ENCODE measurements at places on chromosomes 3 and 15.

DNA sequence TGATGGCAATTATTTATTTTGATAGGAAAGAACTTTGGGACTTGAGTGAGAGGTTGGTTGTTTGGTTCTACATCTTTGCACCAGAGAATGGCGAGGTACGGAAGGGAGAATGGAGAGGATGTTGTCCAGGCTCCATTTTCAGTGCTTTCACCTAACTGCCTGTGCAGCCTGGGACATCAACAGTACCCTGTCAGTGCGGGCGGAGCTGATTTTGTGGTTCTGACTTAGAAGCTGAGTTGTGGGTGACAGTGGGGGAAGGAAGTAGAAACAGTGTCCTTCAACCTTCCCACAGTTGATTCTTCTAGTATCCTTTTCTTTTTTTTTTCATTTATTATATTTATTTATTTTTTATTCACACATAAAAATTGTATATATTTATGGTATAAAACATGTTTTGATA, 95.3 kb downstream of the TIGIT start:
- no peak for DNase-seq

DNA sequence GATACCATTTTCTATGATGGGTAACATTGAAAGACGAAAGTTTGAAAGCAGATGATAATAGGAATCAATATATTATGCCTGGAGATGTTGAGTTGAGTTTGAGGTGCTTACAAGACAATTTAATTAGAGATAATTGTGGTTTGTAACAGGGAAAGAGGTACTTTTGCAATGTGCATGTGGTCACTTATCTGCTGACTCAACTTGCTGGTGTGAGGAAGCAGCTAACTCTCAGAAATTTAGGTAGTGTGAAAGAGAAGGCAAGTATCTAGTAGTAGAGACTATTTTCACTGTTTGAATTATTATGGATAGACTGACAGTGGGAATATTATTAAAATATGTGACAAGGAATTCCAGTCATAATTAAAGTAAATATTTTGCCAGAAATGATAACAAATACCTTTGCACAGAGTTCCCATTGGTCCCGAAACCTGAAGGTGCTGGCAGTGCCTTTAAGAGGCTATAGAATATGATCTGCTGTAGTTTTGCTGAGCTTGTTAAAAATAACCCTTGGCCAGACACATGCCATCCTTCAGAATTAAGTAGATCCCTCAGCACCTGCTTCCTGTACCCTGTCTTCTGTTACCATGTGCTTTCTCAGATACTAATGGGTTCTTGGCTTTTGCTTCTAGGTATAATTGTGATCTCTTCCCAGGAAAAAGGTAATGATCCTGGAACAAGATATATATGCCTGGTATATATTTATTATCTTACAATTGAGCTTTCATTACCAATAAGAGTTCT, 315.9 kb downstream of the BCHE start:
- DNase-seq: no peak

DNA sequence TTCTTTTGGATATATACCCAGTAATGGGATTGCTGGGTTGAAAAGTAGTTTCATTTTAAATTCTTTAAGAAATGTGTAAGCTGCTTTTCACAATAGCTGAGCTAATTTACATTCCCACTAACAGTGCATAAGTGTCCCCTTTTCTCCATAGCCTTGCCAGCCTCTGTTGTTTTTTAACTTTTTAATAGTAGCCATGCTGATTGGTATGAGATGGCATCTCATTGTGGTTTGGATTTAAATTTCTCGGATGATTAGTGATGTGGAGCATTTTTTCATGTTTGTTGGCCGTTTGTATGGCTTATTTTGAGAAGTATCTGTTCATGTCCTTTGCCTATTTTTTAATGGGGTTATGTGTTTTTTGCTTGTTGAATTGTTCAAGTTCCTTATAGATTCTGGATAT, 444.3 kb upstream of the ATP11B start:
- DNase-seq: no peak

- peak; percentile 100 for DNase-seq
Measured at GRCh38 chr3:136196401-136197158, 445 bp upstream of the MSL2 start.

DNA sequence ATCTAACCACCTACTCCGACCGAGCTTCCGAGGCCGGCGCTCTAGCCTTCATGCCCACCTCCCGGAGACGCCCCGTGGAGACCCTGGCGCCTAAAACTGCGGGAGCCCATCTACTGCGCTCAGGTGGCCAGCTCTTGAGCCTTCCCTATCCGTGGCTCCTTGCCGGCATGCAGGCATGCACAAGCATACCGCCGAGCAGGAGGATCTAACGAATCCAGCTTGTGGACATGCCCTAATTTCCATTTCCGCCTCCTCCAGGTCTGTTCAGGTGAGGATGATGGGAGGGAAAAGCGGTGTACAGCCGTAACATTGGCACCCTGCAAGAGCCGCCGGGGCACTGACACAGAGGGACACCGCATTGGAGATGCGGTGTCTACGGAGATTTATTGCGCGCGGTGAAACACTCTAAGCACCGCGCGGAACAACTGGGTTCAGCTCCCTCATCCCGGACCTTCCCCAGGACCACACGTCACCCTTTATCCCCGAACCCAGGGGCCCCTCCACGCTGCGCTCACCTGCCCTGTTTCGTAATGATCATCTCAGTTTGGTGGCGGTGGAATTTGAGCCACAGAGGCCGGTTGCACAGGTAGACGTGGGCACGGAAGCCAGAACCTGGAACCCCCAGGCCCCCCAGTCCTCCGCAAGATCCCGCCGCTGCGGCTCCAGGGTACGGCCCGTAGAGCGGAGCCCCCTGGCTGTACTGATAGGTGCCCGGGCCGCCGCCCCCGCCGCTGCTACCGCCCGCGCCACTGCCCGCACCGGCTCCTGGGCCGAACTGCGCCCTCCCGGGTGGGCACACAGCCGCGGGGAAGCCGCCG, 1.0 kb downstream of the EOMES start:
- peak; percentile 17 for DNase-seq

DNA sequence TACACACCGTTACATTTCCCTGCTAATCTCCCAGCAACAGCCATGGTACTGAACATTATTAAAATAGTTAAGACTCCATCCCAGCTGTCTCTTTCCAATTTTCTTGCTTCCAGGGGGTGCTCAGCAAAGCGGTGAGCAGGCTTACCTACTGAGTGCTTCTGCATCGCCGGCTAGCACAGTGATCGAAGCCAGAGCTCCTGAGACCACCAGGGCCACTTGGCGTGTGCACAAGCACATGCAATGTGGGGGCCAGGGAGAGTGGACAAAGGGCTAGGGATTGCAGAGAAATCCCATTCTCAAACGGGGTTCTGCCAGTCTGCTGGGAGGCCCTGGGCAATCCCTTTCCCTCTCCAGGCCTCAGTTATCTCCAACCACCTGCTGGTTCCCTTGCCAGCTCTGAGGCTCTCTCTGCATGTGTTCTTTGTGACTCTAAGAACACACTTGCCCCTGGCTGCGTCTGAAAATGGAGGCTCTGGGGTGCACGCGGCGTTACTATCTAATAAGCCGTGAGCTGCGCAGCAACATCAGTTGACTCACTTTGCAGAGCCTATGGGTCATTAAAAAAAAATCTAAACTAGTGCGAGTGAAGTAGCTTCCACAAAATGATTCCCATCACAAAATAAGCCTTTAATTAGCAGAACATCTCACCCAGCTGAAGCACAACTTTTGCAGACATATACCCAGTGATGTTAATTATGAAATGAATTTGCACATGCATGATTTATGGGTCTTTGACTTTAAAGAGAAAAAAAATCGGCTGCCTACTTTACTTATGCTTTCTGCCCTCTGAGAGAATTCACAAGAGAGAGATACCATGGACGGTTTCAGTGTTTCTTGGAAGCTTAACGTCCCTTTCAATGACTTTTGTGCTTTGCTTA, 271.5 kb downstream of the TLE3 start:
- no peak for DNase-seq

- DNase-seq: no peak
Measured at GRCh38 chr3:51082363-51082762, 302.7 kb upstream of the MANF start.

- DNase-seq: no peak
Measured at GRCh38 chr3:123813876-123814275, 70.3 kb downstream of the MYLK start.

DNA sequence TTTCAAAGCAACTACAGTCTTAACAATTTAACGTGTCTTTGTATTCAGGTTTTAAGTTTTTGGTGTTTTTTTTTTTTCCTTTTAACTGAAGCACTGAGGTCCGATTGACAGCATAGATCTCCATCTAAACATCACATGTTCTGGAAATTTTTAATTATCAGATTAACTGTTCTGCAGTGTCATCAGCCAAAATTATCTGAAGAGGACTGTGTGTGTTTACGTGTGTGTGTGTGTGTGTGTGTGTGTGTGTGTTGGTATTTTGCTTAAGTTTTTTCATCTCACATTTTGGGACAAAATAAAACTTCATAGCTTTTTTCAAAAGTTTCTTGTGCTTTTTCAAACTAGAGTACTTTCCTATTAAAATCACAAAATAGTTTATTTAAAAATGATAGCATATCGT, 1.8 kb downstream of the PIK3CA start:
- DNase-seq: no peak

DNA sequence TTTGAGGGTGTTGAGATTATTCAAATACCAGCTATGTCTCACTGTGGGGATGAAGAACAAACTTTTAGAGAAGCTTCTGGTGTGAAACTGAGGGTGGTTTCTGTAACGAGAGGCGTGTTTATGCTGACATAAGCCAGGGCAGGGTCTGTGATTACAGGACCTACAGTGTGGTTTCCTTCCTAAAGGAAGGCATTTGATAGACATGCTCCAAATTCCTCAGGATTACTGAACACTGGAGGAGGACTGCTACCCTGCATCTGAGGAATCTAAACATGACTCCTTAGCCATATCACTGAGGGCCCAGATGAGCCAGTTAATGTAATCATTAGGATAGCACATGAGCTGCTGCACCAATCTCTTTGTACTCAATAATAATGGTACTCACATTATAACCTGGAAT, 328.4 kb upstream of the UMPS start:
- no peak for DNase-seq

DNA sequence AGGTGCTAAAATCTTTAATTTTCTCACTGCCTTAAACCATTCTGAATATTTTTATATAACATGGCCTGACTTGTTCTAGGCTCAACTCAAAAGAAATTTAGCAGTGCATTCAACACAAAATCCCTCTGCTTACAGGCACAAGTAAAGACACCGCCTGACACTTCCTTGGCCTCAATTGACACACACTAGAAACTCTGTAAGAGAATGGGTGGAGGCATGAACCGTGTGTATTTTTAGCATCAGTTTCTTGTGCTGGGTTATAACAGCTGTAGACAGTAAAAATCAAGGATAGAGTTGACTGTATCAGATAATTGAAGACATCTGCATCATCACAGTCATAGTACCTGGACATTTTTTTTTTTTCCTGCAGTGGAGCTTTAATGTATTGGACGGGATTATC, 54.3 kb downstream of the SLC9A9 start:
- no peak for DNase-seq

- DNase-seq: no peak
Measured at GRCh38 chr15:101255051-101255395, 3.2 kb upstream of the CHSY1 start.

- peak; percentile 88 for DNase-seq
Measured at GRCh38 chr15:40367686-40368611, 9.9 kb downstream of the DISP2 start.

GRCh38 chr15:56244038-56244810, 545 bp upstream of the RFX7 start:
- peak; percentile 30 for DNase-seq
